ENCODE measurements at places on chromosomes 13 and 19. TPM values are rescaled to one million over a fixed set of nuclear protein-coding genes. Genes with fewer than 3 reads are reported as not detected.

DNA sequence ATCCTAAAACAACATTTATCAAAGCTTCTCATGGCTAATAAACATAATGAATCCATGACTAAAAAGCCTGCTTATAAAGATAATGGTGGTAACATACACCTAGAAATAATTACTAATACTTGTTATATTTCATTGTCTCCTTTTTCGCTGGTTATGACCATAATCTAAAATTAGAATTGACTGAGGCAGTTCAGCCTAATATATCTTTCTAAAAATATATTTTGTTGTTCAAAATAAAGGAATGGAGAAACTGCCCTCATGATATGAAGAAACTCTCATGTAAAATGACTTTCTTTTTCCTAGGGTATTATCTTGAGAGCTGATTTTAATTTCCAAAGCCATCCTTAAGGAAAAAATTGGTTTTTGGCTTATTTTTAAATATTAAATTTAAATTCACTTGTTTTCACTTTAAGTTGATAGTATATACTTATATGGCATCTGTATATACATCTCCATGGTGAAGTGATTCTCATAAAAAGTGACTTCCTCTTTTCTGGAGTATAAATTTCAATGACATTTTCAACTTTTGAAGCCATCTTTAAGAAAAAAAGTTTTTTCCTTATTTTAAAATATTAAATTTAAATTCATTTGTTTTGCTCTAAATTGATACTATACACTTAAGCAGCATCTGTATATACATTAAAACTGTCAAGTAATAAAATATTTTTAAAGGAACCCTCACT, 204.6 kb downstream of the VWA8 start:
- DNase-seq, result no peak

DNA sequence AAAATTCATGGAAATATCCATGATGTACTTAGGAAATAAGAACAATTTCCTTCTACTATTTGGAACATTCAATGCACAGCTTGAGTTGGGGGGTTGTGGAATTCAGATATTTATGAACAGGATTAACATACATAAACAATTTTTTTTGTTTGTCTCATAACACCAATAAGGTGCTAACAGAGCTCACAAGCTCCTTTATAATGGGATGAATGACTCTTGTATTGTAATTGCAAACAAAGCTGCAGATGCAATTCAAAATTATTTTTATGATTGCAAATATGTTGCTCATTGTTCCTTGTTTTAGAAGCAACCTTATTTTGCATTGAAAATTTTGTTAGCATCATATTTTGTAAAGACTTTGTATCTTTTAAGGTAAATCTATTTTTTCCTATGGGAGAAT, 265.7 kb downstream of the PCDH17 start:
- no peak for DNase-seq

- DNase-seq, result no peak
These were observed 327 bp downstream of the PTGER1 start for GRCh38 chr19:14474827-14475226.

- DNase-seq, result no peak
These were observed 11.8 kb upstream of the HMGB1 start for GRCh38 chr13:30477346-30478195.

DNA sequence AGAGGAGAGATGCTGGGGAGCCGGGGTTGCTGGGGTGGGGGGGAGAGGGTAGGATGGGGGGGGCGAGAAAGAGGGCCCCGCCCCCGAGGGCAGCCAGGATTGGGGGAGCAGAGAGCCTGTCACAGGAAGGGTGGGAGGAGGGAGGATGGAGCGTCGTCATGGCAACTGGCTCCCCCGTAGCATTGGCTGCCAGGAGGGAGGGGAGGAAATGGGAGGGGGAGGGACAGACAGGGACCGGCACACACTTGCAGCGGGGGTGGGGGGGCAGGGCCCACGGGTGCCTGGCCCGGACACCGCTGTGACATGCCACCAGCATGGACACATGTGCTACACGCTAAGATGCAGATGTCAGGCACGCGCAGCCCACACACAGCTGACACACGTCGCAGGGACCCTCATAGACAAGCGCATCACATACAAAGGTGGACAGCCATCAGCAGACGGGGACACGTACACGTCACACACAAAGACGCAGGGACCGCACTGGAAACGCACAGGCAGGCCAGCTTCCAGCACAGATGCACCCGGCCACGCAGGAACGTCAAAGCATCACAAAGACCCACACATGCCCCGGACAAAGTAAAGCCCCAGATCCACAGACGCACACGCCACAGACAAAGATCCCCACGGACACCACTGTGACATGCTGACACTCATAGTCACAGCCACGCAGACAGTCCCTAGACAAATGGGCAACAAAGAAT, at the start of gene LMTK3:
Gene LMTK3 (minus strand): TSS at position 36 of the 704 bp plus-strand sequence. CDS start 259 bp downstream, outside the sequence.
- peak; percentile 55 for DNase-seq

The GNA15 gene
- total RNA-seq, result 28.5 TPM

The TNFSF9 gene
- 0.75 TPM for total RNA-seq

The ZNF607 gene
- total RNA-seq, result 10.9 TPM
